Stomach (tissue), 19 donors: ENCODE measurements at places on chromosomes 4 and X. TPM values are rescaled to one million over a fixed set of nuclear protein-coding genes. Genes with fewer than 3 reads are reported as not detected.

DNA sequence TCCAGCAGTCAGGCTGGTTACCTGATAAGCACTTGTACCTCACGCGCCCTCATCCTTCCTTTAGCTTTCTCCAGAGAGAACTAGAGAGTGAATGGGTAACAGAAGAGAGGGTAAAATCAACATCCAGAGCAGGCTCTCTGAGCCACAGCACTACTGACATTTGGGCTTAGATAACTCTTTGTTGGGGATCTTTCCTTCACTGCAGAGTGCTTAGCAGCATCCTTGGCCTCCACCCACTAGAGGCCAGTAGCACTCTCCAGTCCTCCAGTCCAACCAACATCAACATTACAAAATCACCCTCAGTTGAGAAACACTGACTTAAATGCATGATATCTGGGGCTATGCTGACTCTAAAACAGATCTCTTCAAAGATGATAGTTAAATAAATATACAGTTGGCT is 220.7 kb downstream of the TACR3 start:
- DNase-seq: no peak

- DNase-seq: no peak
These were observed 14.0 kb downstream of the SORCS2 start for GRCh38 chr4:7206385-7206784.

Gene MAGED4
- 2.0 TPM for total RNA-seq

GRCh38 chrX:45001048-45001447 is 128.1 kb downstream of the KDM6A start:
- no peak for DNase-seq

GRCh38 chr4:36392024-36392423 is 110.6 kb downstream of the DTHD1 start:
- DNase-seq: no peak

DNA sequence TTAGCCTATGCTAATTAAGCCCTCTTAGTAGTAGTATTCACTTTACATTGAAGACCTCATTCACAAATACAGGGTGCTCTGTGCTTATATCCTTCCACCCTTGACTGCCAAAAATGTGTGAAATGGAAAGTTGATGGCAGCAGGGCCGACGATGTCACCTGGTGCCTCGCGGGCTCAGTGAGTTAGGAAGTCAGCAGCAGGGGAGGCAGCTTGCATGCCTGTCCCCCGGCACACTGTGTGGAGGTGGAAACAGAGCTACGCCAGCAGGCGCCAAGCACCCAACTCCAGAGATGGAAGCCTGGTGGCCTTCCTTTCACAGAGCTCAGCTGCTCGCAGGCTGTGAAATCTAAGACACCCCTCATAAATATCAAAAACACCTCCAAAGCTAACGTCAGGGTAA is 8.4 kb downstream of the MSL3 start:
- DNase-seq: no peak
